Dorsolateral prefrontal cortex (tissue), 122 donors: ENCODE measurements at places on chromosomes 16 and 17. TPM values are rescaled to one million over a fixed set of nuclear protein-coding genes. Genes with fewer than 3 reads are reported as not detected.

GRCh38 chr17:44543213-44543904 is 13.9 kb upstream of the FZD2 start:
- no peak for DNase-seq

Gene RTN4RL1
- total RNA-seq = 25.5 TPM

Gene TUBB3
- 141 TPM for total RNA-seq

Gene PALB2
- total RNA-seq = 15.1 TPM

Gene TMC7
- 18.3 TPM for total RNA-seq

GRCh38 chr17:63436523-63437110 is 9.5 kb downstream of the CYB561 start:
- DNase-seq = peak; percentile 40
